ENCODE measurements at places on chromosomes 2 and 18.

DNA sequence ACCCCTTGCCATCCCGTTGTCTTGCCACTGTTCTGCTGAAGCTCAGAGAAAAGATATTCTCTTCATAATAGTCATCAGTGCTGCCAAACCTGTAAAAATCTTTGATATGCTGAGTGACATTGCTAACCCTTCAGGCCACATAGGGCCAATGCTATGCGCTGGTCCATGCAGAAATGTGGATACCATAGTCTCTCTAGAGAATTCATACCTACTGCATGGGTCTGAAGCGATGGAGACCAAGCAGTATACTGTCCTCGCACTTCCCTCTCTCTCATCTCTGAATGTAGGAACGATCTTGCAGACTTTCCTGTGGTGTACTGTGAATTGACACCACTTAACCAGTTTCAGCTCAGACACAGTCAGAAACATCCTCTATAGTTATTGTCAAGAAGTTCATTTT, 17.9 kb upstream of the ANKRD44 start:
- no peak for DNase-seq

- DNase-seq: no peak
Observed at GRCh38 chr2:643334-643733, 33.9 kb downstream of the TMEM18 start.

DNA sequence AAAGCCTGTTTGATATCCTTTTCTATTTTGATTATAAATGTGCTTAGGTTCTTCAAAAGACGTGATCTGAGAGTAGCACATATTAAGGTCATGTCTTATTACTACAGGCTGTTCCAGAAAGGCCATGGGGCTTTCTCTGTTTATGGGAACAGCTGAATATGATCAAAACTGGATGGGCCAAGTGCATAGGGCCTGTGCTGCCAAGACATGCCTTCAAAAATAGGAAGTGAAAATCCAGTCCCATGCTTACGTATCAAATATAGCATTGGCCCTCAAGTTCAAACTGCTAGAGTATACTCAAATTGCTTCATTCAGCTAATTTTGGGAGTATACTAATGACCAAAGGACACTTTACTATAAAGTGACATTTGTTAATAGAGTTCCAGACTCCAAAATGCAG, 24.1 kb downstream of the SLC25A52 start:
- no peak for DNase-seq

DNA sequence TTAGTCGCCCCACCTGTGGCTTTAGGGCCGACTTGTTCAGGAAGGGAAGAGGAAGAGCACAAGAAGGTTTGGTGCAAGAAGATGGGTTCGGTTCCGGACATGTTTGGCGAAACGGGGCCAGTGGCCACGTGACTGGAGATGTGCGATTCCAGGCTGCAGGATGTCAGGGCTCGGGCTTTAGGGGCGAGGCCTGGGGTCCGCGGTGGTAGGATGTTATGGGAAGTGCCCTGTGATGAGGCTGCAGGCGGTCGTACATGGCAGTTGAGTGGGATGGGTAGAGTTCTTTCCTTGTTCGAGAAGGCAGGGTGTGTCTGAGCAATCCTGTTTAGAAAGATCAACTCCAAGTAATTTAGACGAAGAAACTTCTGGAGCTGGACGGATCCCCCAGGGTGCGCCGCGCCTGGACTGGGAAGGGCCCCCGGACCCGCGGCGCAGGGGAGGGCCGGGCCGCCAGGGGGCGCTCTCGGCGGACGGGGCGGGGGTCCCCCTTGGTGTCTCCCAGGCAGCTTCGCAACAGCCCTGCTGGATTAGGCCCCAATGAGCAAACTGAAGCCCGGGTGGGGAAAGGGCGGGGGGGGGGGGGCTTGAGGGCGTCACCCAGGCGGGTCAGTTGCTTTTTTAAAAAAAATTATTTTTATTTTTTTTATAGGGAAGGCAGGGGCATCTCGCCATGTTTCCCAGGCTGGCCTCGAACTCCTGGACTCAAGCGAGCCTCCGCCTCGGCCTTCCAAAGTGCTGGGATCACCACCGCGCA, 17.2 kb upstream of the SDC1 start:
- peak; percentile 31 for DNase-seq

DNA sequence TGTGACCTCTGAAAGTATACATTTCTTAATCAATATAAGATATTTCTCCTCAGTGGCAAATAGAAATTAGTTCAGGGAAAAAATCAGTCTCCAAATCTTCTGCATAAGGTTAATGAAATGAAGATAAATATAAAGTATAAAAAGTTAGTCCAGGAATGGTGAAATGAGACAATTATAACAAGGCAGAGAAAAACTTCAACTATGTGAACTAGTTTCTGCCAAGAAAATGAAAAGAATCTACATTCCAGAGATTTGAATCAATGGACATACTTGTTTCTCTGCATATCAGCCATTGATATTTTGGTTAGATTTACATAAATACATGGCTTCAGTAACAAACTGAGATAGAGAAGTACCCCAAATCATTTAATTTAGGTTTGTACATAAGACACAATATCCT, 249.0 kb downstream of the EXOC6B start:
- DNase-seq: no peak

DNA sequence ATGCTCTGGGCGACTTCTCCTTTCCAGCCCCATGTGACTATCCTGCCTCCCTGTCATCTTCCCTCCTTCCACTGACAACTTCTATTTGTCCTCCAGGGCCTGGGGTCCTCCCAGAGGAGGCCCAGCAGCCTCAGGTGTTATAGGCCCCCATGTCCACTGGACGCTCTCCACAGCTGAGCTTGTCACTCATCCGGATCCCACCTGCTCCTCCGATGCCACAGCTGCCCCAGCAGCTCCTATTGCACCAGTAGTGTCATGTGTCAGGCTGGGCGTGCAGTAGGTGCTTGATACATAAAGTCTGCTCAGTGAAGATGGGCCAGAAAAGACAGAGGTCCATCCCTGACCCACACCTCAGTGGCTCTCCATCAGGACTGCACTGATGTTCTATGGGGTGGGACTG, 305.7 kb upstream of the MYT1L start:
- DNase-seq: no peak

- no peak for DNase-seq
Observed at GRCh38 chr2:13114391-13114790, 397.7 kb downstream of the TRIB2 start.

DNA sequence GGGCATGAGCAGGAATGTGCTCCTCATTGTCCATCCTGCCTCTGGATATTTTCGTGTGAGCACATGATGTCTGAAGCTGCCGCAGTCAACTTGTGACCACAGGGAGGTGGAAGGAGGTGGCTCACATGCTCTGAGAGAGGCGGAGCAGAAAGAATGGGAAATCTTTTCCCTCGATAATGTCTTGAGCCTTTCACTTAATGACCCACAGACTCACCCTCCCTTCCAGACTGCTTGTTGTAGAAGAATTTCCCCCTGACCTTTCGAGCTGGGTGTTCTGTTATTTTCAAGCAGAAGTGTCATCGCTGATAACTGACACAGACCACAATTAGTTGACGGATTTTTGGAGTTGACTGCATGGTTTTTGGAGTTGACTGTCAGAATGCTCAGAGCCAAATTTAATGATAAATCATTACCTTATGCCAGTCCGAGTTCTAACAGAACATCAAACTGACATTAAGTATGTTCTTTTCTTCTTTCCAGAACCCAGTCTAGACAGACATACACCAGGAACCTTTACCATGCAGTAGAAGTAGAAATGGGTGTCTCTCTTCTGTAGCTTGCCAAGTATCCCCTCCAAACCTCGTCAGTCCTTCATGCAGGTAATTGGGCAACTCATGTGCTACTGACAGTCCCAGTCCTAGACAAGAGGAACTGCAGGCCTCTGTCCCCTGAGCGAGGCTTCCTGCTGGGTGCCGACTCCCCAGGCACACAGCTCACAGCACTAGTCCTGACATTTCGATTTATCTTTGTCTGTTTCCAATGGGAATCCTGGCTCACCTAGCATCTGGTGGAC, 29.4 kb upstream of the RTTN start:
- DNase-seq: no peak

GRCh38 chr2:237312021-237312755, 101.8 kb downstream of the COL6A3 start:
- no peak for DNase-seq

- DNase-seq: no peak
Observed at GRCh38 chr2:72220170-72220569, 72.5 kb upstream of the CYP26B1 start.

All from activated naive CD4-positive, alpha-beta T cell treated with anti-CD3 and anti-CD28 coated beads, Interleukin-2, amount 50 U/mL, for 16 hours (primary cell).